ENCODE measurements at places on chromosomes 3 and 15. TPM values are rescaled to one million over a fixed set of nuclear protein-coding genes. Genes with fewer than 3 reads are reported as not detected.

MUC4 gene
- total RNA-seq: not detected

MAGEL2 gene
- not detected for total RNA-seq

MYZAP gene
- total RNA-seq: 1.3 TPM

GOLGA8J gene
- not detected for total RNA-seq

CSPG5 gene
- 0.71 TPM for total RNA-seq

Measured in MCF 10A (cell line).